WTC11 (cell line): ENCODE measurements at places on chromosomes 3 and 15.

DNA sequence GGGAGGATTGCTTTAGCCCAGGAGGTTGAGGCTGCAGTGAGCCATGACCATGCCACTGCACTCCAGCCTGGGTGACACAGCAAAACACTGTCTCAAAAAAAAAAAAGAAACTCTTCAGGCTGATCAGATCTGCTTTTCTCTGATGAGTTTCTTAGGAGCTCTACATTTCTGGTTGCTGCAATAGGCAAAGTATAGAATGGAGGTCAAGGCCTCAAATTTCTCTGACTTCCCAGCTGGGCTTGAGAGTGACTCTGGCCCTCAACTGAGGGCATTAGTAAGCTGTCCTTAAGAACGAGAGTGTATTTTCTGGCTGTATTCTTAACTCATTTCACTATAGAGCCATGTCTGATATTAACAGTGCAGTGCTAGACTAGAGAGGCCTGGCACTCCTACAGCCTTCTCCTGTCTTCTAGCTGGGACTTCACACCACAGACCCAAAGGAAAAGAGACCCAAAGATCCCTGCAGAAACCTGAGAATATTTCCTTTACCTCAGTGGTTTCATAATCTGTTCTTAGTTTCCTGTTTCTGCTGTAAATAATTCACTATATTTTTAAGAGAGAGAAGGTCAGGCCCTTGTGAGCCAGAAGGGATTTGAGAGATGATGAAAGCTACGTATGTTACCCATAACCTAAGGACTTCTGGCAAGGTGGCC lies 2.0 kb upstream of the NR1I2 start:
- DNase-seq = no peak

DNA sequence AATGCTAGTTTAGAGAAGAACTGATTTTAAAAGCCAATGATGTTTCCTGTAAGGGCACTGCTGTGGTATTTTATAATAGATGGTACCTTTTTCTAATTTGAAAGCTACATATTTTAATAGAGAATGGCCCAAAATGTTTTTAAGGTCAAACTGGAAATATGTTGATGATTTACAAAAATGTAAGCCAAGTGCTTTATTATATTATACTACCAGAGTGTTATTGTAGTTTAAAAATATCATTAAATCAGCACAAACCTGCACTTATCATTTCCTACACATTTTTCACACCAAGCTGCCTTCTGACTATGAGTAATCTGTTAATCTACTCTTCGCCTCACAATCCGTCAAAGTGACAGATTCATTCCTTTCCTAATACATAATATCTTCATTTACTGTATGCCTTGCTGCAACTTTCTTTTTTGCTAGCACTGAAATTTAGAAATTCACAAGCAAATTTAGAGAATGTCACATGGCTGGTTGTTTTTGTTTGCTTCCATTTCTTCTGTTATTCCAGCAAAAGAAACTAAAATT lies 126.4 kb upstream of the FAM3D start:
- no peak for DNase-seq

GRCh38 chr3:141096981-141097380 lies 45.8 kb downstream of the SPSB4 start:
- no peak for DNase-seq

GRCh38 chr3:74642876-74643275 lies 28.4 kb upstream of the CNTN3 start:
- DNase-seq = no peak

DNA sequence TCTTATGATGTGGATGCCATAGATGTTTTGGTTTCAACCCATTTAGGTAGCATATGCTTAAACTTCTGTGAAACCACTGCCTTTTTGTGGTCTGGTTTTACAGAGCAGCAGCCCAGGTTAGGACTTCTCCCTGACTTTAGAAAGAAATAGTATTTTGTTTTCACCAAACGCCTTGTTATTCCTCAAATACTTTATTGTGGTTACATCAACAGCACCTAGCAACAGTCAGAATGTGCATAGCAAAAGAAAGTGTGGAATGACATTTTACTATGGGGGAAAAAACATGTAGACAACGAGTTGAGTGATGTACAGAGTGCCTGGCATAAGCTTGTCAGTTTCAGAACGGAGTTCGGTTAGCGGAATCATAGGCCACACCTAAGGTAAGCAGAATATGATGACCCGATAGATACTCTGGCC lies 159.2 kb downstream of the TPRG1 start:
- no peak for DNase-seq

DNA sequence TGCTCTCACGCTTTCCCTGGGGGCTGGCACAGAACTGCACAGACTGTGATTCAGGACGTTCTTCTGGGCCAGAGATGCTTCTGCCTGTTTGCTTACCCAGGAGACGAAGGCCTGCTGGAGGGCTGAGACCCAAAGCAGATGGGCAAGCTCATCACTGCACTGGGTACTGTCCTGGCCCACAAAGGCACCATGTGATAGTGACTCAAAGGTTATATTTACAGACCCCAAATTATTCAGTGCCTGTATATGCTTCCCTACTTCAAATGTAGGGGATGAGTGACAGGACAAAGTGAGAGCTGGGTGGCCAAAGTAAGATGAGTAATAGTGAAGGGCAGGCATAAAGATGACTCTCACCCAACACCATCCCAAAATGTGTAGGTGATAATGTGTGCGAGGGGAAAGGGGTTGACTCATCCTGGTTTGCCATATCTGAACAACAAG lies 127.4 kb downstream of the WDR76 start:
- DNase-seq = no peak

GRCh38 chr3:148102156-148102555 lies 595.5 kb upstream of the AGTR1 start:
- no peak for DNase-seq
